ENCODE measurements at places on chromosomes 1 and 21.
A peak's percentile ranks its signal among the peaks of the same experiment; 100 is the strongest.

DNA sequence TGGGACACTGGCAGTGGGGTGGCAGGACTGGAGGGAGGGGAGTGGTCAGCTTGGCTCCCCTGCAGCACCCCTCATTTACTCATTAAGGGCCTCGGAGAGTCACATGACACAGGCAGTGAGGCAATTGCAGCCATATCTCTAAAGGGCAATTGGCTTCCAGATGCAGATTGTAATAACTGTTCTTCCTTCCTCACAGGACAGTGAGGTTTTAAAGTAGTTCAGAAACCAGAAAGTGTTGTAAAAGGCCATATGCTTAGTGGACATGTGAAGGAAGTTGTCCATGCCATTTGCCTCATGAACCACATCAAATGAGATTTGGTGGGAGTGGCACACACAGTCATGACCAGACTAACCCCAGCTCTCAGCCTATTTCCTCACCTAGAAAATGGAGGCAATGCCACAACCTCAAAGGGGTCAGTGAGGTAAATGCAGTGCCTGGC lies 11.1 kb downstream of the MTX1 start:
- peak; percentile 64 for DNase-seq

- no peak for DNase-seq
Measured at GRCh38 chr1:18333220-18333619, 147.5 kb upstream of the KLHDC7A start.

GRCh38 chr1:81174811-81175476 lies 625.8 kb upstream of the ADGRL2 start:
- DNase-seq = no peak

DNA sequence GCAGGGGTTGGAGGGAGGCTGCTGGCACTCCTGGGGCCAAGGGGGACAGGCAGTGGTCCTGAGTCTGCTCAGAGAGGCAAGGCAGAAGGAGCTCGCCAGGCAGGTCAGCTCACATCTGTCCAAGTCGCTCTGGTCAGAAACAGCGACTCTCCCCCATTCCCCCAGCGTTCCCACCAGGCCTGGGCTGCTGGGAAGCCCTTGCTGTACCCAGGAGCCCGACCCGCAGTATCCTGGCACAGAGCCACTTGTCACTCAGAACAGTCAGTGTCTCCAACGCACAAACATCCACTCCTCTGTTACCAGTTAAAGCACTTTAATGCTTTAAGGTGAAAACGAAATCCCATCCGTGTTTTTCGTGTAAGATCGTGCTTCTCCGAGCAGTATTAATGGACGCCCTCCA lies 16.6 kb upstream of the CCDC27 start:
- DNase-seq = no peak

DNA sequence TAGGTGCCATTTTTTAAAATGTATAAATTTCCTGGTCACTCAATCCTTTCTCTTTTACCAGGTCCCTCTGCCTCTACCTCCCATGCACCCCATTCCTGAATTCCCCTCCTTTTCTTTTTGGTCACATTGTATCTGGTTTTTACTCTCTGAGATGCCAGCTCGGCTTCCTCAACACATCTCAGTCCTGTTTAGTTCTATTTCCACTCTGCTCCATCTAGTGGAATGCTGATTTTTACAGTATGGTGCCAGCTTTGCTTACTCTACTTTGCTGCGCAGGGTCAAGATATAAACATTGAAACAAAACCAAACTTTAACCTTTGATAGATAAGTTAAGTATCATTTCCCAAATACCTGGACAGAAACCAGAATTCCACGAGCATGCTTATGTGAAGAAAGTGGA lies 96.0 kb downstream of the ESRRG start:
- DNase-seq = no peak

DNA sequence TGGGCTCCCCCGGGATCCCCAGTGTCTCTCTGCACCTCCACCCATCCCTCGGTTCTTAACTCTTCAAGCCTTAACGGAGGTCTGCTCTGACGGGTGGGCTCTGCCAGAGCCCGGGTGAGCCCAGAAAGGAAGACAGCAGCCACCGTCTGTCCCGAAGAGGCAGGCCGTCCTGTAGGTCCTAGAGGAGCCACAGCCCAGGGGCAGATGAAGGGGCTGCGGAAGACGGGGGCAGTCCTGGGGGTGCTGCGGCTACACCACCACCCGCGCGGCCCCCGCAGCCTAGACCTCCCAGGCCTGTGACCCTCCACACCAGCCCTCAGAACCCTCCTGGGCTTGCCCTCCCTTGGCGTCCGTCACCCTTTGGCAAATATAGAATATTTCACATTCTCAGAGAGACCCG lies 71.0 kb downstream of the UMODL1 start:
- DNase-seq = no peak
